CD4-positive, alpha-beta T cell treated with Interleukin-15 for 4 hours (primary cell): ENCODE measurements at places on chromosomes 5 and 9.

GRCh38 chr9:100803956-100804355 is 224.6 kb upstream of the PLPPR1 start:
- DNase-seq = no peak

DNA sequence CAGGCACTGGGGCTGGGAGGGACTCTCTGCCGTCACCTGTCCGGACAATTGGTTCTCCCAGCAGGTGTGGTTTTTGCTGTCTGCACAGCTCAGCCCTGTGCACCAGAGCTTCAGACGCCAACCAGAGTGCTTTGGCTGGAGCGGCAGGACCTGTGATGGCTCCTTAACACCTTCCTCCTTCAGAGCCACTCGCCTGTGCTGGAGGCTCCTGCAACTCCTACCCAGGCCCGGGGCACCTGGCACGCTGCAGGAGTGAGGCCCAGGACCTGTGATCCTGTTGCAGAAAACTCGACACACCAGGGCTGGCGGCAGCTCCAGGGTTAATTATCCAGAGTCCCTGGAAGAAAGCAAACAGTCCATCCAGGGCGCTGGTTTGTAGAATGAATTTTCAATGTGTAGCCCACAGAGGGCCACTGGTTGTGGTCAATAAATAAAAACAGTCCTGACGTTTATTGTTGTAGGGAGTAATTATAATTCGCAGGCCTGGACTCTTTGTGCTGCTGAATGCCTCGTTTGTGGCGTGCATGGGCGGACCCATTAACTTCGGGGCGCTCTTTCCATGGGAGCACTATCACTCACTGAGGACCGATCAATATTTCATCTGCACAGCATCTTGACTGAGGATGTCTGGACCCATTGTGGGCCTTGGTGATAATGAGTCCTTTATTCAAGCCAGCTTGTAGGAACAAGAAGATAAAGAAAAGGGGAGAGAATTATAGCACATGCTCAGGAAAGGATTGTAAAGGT is 339.7 kb upstream of the IRX4 start:
- no peak for DNase-seq

DNA sequence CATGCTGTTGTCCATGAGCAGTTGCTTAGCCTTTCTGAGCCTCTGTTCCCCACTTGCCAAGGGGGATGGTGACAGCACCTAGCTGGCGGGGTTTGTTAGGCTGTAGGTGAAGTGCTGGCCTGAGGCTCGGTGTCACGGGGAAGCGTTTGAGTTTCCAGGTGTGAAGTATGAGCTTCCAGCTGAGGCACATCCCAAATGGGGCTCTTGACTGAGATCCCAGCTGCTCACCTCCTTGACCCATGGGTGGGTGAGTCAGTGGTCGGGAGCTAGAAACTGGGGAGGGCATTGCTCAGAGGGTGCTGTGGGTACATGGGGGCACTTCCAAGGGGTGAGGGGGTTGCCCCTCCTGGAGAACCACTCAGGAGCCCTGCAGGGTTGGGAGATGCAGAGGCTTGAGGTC is 26.4 kb upstream of the RNF130 start:
- no peak for DNase-seq

DNA sequence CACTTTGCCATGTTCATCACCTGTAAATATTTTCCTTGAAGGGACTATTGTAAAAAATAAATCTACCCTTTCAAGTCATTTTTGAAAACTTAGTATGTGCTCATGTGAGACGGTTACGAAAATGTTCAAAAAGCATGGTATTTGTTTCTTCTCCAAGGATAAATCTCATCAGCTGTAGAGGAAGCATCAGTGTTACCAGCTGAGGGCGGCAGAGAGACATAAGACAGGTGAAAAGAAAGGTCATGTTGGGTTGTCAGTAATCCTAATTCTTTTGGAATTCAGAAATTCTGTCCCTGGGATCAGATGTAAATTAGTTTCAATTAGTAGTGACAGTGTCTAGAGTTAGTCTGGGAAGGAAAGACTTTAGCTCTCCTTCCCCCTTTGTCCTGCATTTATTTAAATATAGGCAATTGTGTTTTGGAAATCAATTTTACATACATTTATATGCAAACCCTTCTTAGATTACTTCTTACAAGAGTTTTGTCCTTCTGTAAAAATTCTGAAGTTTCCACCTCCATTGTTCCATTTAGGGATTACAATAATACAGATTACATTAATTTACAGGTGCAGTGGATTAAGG is 791.9 kb upstream of the CDH6 start:
- DNase-seq = no peak

DNA sequence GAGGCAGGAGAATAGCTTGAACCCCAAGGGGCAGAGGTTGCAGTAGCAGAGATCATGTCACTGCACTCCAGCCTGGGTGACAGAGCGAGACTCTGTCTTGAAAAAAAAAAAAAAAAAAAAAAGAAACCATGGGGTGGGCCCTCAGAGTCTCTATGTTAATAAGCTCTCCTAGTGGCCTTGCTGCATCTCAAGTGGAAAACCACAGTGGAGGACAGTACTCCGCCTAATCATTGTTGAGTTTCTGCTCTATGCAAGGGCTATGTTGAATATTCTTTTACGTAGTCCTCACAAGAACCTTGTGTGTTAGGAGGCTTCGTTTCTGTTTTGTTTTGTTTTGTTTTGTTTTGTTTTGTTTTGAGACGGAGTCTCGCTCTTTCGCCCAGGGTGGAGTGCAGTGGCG is 48.9 kb downstream of the TJP2 start:
- no peak for DNase-seq

DNA sequence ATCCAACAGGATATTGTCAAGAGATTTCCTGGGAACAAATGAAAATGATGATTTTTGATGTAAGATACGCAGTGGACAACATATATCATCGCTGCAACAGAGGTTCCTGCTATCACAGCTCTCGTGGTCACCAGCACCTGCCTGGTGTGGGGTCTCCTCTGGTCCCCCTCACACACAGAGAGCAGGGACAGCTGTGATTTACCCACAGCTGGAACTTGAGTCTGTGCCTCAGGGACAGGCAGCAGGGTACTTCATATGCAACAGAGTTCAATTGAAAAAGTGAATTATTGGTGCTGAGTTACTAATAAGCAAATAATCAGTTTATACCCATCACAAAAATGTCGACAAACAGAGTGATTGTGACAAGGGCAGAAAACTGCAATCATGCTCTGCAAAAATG is 93.4 kb downstream of the LMX1B start:
- DNase-seq = no peak

DNA sequence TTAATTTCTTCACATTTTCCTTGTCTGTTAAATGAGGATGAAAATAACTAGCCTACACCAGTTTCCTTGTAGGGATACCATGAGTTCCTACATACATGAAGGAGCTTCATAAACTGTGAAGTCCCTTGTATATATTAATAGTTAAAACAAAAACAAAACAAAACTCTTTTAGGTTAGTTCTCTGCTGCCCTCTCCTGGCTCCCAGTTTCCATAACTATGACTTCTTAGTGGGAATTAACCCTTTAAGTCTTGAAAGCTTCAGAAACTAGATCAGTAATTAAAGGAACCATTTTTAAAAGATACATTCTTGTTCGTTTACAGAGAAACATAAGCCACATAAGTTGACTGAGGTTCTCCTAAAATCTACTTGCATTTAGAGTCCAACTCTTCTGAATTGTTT is 500.0 kb upstream of the C9orf72 start:
- no peak for DNase-seq

GRCh38 chr5:151085517-151086041 is 4.7 kb upstream of the TNIP1 start:
- peak; percentile 47 for DNase-seq

DNA sequence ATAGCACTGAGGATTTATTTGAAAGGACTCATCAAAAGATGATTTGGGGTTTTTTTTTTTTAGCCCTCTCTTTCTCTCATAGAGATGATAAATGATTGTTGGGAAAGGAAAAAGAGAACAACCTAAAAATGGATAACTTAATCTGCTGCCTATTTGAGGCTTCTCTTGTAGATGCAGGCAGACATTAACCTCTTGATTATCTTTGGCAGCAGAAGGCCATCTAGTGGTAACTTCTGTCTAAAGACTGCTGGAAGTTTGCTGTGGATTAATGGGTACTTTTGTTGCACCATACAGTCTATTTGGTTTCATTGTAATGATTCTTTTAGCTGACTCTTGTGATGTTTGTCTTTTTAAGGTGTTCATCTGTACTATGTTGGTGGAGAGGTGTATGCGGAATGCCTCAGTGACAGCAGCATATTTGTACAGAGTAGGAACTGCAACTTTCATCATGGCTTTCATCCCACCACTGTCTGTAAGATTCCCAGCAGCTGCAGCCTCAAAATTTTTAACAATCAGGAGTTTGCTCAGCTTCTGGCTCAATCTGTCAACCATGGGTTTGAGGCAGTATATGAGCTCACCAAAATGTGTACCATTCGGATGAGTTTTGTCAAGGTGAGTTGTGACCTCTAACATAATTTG is 18.8 kb downstream of the SMIM32 start:
- no peak for DNase-seq

- DNase-seq = no peak
These were observed 25.2 kb downstream of the HOMER1 start for GRCh38 chr5:79488775-79489174.

DNA sequence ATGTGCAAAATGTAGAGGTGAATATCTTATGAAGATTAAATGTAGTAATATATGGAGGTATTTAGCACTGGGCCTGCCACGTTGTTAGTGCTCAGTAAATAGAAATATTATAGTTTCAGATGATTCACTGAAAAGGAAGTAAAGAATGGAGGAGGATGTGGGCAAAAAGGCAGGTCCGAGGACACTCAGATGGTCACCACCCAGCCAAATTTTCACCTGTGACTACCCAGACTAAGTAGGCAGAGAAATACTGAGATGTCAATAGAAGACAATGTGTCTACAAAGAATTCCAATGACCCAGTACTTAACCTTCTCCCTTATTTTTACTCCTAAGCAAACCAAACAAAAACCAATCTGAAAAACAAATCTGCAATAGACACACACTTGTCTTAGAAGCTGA is 70.3 kb upstream of the ATP10B start:
- DNase-seq = no peak

- DNase-seq = no peak
These were observed 125.1 kb upstream of the OSMR start for GRCh38 chr5:38720554-38721361.

- DNase-seq = no peak
These were observed 168.7 kb upstream of the GNA14 start for GRCh38 chr9:77816641-77817341.

GRCh38 chr5:172077664-172078425 is 71.4 kb upstream of the FBXW11 start:
- no peak for DNase-seq

GRCh38 chr9:78026416-78026815 is 5.2 kb downstream of the GNAQ start:
- DNase-seq = no peak

- DNase-seq = no peak
These were observed 446.4 kb upstream of the CCNG1 start for GRCh38 chr5:162990856-162991497.

GRCh38 chr9:136546697-136547501 is 1.1 kb upstream of the NOTCH1 start:
- peak; percentile 50 for DNase-seq
